ENCODE measurements at places on chromosomes 16 and 17.
A peak's percentile ranks its signal among the peaks of the same experiment; 100 is the strongest.

GRCh38 chr17:49878931-49879904 lies 31.3 kb upstream of the TAC4 start:
- DNase-seq = no peak

DNA sequence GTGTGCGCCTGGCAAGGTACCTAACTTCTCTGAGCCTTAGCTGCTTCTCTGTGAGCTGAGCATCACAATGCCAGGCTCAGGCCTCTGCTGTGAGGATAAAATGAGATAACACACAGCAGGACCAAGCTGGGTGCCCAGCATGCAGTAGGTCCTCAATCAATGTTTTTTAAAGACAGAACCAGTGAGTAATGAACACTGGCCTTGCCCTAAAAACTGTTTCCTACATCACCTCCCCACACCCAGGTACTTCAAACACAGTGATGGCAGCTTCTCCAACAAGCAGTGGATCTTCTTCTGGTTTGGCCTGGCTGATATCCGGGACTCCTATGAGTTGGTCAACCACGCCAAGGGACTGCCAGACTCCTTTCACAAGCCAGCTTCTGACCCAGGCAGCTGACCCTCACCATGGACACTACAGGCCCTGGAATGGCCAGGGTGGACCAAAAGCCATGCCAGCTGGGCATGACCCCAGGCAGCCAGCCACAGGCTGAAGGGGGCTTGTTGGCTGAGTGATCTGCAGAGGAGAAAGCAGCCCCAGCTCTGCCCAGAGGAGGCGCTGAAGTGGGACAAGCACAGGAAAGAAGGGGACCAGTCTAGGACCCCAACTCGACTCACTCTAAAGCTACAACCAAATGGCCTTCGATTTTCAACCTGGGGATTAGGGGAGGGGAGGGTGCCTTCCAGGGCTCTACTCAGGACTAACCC lies 3.9 kb downstream of the NAGS start:
- no peak for DNase-seq

DNA sequence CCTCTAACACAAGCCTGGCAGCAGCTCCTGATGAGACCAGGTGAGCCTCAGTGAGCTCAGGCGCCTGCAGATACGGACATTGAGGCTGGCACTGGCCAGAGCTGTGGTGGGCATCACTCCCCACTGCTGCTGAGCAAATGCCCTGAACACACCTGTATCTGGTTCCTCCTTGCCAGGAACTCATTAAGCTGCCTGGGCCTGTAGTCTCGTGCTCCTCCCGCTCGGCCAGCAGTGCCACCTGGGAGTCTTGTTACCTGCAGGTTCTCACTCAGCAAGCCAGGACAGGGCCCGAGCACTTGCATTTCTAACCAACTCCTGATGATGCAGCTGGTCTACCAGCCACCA lies 13.3 kb downstream of the EIF4A3 start:
- DNase-seq = no peak

GRCh38 chr17:34542700-34543336 lies 36.6 kb upstream of the TMEM132E start:
- no peak for DNase-seq

GRCh38 chr16:66846831-66847230 lies 2.6 kb downstream of the CA7 start:
- DNase-seq = no peak

GRCh38 chr16:47037396-47037745 lies 63.9 kb upstream of the DNAJA2 start:
- DNase-seq = no peak

- DNase-seq = no peak
These were observed 80.0 kb downstream of the KCNJ18 start for GRCh38 chr17:21772321-21772720.

DNA sequence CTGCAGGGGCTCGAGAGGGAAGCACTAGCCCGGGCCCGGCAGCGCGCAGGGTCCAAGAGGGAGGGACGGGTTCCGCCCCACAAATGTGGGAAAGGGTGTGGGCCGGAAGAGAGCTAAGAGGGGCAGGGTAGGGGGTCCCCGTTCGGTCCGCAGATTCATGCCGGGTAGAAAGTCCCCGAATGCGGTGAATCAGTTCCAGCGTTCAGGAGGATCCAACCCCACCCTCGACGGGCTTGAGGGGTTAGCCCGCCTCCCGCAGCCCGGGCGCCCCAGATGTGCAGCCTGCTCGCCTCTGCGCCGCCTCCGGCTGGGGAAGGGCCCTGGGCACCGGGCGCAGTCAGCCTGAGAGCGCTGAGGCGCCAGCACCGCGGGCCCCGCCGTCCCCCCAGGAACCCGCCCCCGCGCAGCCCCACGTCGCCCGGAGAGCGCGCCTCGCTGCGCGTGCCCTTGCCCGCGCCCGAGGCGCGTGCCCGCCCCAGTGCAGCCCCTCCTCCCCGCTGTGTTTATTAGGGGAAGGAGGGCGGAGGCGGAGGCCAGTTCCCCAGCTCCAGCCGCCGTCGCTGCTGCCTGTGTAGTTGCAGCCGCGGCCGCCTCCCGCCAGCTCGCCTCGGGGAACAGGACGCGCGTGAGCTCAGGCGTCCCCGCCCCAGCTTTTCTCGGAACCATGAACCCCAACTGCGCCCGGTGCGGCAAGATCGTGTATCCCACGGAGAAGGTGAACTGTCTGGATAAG lies at the start of gene LASP1:
Gene LASP1 (plus strand): TSS at position 533 of the 733 bp plus-strand sequence. CDS start 132 bp downstream, at position 665.
- DNase-seq = no peak

GRCh38 chr16:10979717-10980601 lies 35.6 kb downstream of the CLEC16A start:
- peak; percentile 99 for DNase-seq

GRCh38 chr16:20901436-20902112 lies 1.0 kb downstream of the LYRM1 start:
- peak; percentile 89 for DNase-seq

- DNase-seq = no peak
These were observed 2.0 kb downstream of the WSCD1 start for GRCh38 chr17:6072157-6072556.

GRCh38 chr17:80374732-80375585 lies 40.0 kb upstream of the ENDOV start:
- DNase-seq = no peak

GRCh38 chr16:10745841-10746240 lies 2.2 kb downstream of the NUBP1 start:
- DNase-seq = no peak

GRCh38 chr17:52048137-52048898 lies 110.2 kb downstream of the CA10 start:
- no peak for DNase-seq

- peak; percentile 46 for DNase-seq
These were observed 439.8 kb upstream of the DYNLRB2 start for GRCh38 chr16:80100846-80101451.

GRCh38 chr16:76681296-76681695 lies 404.1 kb downstream of the CNTNAP4 start:
- no peak for DNase-seq

GRCh38 chr16:70399951-70400350 lies 38.9 kb downstream of the ST3GAL2 start:
- no peak for DNase-seq

GRCh38 chr16:8867216-8867931 lies 1.4 kb downstream of the CARHSP1 start:
- DNase-seq = no peak

GRCh38 chr16:35142809-35143192 lies 1683.4 kb downstream of the TP53TG3F start:
- DNase-seq = no peak

DNA sequence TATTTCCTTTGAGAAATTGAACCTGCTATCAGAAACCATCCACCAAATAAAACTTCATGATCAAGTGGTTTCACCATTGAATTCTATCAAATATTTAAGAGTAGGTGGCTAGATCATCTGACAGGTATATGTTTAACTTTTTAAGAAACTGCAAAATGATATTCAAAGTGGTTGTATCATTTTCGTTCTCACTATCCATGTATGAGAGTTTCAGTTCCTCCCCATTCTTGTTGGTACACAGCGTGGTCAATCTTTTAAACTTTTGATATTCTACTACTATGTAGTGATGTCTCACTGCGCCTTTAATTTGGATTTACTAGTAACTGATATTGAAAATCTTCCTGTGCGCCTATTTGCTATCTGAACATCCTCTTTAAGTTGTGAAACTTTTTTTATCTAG lies 163.7 kb downstream of the CYB561 start:
- no peak for DNase-seq

GRCh38 chr17:17902376-17902775 lies 65.6 kb upstream of the SREBF1 start:
- DNase-seq = no peak

- no peak for DNase-seq
These were observed 23.8 kb downstream of the ENGASE start for GRCh38 chr17:79098282-79098867.

- no peak for DNase-seq
These were observed 108.9 kb downstream of the GNAO1 start for GRCh38 chr16:56300242-56300623.

- DNase-seq = peak; percentile 69
These were observed 3.2 kb upstream of the DBNDD1 start for GRCh38 chr16:90022209-90023077.

GRCh38 chr17:56863974-56864373 lies 30.0 kb downstream of the DGKE start:
- no peak for DNase-seq

- DNase-seq = no peak
These were observed 10.5 kb downstream of the OMG start for GRCh38 chr17:31286587-31286986.

DNA sequence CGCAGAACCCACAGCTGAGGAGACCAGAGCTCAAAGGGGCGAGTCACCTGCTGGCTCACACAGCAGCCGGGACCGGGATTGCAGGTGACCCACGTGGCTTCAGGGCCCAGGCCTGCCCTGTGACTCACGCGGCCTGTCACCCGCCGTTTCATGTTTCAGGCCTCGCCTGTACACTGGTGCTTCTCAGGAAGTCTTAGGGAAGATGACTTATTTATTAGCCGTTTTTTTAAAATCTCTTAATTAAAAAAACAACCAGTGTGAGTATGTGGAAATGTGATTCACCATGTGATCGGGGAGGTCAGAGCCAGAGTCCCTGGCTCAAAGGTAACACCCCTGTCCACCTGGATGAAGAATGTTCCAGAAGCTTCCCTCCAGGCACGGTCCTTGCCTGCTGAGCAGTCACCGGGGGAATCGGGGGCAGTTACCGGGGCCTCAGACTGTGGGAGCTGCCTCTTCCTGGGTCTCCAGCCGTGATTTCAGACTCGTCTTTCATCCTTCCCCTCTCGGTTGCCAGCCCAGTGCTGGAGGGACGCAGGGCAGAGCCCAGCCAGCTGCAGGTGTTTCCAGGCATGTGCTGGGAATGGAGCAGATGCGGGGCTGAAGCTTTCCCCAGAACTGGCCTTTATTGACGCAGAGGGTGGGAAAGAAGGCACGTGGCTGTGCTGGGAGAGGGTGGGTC lies 49.3 kb downstream of the CMIP start:
- no peak for DNase-seq

DNA sequence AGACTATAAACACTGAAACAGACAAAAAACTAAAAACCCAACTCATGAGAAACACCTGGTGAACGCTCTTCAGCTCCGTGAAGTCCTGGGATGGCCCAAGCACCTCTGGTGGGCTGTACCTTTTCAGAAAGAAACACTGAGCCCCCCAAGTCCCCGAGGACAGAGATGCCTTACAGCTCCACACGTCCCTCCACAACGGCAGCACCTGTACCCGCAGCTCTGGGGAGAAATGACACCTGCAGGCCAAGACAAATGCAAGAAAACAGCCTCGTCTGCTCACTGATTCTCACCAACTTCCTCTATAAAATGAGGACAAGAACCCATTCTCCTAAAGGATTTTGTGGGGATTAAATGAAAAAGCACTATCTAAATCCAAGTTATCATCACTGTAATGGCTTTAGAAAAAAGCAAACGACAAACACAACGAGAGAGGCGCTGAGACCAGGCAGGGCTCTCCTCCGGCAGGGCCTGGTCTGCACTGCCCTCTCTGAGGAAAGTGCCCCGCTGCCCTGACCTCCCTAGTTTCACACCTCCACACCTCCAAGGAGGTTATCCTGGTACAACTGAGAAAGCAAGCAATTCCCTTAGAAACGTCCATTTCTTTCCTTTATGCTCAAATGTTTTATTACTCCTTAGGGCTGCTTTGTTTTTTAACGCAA lies 114.9 kb downstream of the ZNF778 start:
- DNase-seq = no peak

GRCh38 chr17:72077326-72077960 lies 43.4 kb upstream of the SOX9 start:
- DNase-seq = no peak

GRCh38 chr17:39138431-39139160 lies 12.8 kb downstream of the PLXDC1 start:
- no peak for DNase-seq

DNA sequence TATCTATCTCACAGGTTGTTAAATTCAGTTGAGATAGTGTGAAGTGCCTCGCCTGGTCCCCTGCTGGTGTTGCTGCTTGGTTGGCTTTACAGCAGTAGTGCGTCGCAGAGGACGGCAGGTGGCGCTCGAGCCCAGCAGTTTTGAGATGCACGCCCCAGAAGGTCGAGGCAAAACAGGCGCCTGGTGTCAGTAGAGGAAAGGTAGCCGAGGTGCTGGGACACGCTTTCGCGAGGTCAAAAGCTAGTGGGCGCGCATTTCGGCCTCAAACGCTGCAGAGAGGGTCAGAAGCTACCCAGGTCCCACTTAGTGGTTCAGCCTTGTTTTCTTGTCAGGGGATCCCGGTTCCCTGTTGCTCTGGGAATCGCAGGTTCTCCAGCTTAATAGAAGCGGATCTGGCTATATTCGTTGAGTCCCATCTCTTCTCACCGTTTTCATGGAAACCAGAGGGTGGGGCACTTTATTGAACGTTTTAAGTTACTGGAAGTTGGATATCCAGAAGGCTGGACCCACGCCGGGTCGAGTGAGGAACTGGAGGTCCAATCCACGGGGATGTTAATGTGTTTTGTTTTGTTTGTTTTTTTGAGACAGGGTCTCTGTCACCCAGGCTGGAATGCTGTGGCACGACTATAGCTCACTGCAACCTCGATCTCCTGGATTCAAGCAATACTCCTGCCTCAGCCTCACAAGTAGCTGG lies 10.3 kb upstream of the ZFP90 start:
- peak; percentile 51 for DNase-seq

GRCh38 chr17:1186923-1187771 lies 7.4 kb upstream of the ABR start:
- DNase-seq = peak; percentile 49

DNA sequence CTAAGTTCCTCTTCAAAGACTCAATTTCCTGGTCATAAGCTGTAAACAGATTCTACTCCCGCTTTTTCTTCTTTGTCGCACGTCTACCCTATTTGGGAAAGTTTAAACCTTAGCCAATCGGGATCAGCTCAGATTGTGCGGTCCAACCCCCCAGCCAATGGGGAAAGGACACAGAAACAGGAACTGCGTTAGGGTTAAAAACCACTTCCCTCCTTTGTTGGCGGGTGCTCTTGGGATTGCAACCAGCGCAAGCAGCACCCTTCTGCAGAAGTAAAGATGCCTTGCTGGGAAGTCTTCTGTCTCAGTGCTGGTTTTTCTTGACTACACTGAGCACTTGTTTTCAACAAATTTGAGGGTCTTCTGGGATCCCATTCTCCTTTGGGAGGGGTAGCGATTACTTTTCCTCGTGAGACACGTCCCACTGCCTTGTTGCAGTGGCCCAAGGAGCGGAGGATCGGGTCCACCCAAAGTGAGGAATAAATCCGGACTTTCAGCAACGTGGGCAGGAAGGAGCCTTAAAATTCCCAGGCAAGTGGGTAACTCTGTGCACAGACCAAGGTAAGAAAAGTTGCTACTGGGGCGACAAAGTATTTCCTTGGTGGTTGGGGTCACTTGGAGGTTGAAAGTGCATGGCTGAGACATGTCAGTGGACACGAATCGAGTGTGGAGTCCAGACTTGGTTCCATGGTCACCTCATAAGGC lies 1.0 kb upstream of the YPEL3 start:
- DNase-seq = no peak
